ENCODE measurements at places on chromosomes 4 and X. TPM values are rescaled to one million over a fixed set of nuclear protein-coding genes. Genes with fewer than 3 reads are reported as not detected.

The CDS1 gene
- total RNA-seq = 32.7 TPM

DNA sequence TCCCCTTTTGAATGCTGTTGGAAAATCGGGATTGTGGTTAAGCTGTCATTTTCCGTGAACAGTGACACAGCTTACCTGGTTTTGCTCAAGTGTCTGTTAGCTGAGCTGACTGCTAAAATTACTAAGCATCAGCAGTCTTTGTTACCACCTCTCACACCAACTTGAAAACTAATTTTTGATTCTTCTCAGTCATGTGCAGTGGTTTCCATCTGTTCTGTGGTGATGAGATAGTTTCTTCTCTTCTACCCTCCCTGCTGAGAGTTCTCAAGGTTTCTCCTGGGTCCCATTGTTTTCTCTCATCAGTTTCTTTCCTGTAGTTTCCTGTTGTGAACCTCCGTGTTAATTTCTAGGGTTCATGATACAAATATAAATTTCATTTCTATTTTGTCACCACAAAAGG is 225.6 kb downstream of the ARHGAP10 start:
- H3K27me3 ChIP-seq = no peaks in the 10 kb centered on the region
- no peak for DNase-seq
- no peaks in the 10 kb centered on the region for H3K4me1 ChIP-seq

DNA sequence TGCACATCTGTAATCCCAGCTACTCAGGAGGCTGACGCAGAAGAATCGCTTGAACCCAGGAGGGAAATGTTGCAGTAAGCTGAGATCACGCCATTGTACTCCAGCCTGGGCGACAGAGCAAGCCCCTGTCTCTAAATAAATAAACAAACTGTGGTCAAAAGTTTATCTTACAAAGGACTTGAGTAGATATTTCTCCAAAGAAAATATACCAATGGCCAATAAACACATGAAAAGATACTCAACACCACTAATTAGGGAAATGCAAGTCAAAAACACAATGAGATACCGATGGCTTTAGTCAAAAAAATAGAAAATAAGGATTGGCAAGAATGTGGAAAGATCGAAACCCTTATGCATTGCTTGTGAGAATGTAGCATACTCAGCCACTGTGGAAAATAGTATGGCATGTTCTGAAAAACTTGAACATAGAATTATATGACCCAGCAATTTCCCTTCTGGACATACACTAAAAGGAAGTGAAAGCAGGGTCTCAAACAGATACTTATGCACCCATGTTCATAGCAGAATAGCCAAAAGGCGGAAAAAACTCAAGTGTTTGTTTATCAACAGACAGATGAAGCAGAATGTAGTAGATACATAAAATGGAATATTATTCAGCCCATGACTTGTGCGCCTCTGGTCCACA is 2.0 kb upstream of the CFAP97 start:
- H3K27me3 ChIP-seq = no peaks in the 10 kb centered on the region
- H3K27ac ChIP-seq = no peak overlapping the region
- no peak overlapping the region for H3K4me3 ChIP-seq
- H3K4me1 ChIP-seq = peaks cover 14% of the 10 kb centered on the region

- H3K36me3 ChIP-seq = no peaks in the 10 kb centered on the region
- H3K4me1 ChIP-seq = no peaks in the 10 kb centered on the region
- H3K27me3 ChIP-seq = no peaks in the 10 kb centered on the region
These were observed 24.3 kb downstream of the ZBTB33 start for GRCh38 chrX:120274958-120275357.

GRCh38 chr4:82984459-82984858 is 26.2 kb downstream of the LIN54 start:
- no peaks in the 10 kb centered on the region for H3K27me3 ChIP-seq
- DNase-seq = no peak
- H3K27ac ChIP-seq = no peak overlapping the region
- H3K4me3 ChIP-seq = no peak overlapping the region

DNA sequence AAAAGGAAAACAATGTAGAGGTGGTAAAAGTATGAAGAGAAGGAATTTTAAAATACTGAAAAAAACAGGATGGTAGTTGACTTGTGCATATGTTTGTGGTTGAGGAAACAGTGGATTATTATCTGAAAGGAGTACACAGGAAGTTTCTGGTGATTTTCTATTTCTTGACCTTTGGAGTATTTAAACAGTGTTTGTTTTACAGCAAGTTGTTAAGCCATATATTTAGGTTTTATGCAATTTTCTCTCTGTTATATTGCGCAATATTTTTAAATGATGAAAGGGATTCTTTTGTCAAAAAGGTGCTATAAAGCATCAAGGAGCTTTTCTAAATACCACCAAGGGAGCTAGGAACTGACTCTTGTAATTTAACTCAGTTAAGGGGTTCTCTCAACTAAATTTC is 343.1 kb upstream of the MAOA start:
- H3K27me3 ChIP-seq = peaks cover 3% of the 10 kb centered on the region
- DNase-seq = no peak
- no peak overlapping the region for H3K4me3 ChIP-seq
- no peaks in the 10 kb centered on the region for H3K36me3 ChIP-seq
- no peak overlapping the region for H3K27ac ChIP-seq

- H3K4me1 ChIP-seq = peaks cover 15% of the 10 kb centered on the region
- H3K27me3 ChIP-seq = peaks cover 5% of the 10 kb centered on the region
- H3K4me3 ChIP-seq = no peak overlapping the region
These were observed 61.3 kb downstream of the CLDN34 start for GRCh38 chrX:10028283-10029104.

The DUX4 gene
- total RNA-seq = not detected

The F9 gene
- total RNA-seq = 0.12 TPM

The CLCN4 gene
- total RNA-seq = 9.3 TPM

GRCh38 chr4:156961196-156962057 is 10.2 kb downstream of the PDGFC start:
- H3K27me3 ChIP-seq = no peaks in the 10 kb centered on the region
- no peak overlapping the region for H3K27ac ChIP-seq
- no peak for DNase-seq
- H3K4me3 ChIP-seq = no peak overlapping the region
- H3K36me3 ChIP-seq = no peaks in the 10 kb centered on the region

The F8A1 gene
- total RNA-seq = 3.2 TPM

DNA sequence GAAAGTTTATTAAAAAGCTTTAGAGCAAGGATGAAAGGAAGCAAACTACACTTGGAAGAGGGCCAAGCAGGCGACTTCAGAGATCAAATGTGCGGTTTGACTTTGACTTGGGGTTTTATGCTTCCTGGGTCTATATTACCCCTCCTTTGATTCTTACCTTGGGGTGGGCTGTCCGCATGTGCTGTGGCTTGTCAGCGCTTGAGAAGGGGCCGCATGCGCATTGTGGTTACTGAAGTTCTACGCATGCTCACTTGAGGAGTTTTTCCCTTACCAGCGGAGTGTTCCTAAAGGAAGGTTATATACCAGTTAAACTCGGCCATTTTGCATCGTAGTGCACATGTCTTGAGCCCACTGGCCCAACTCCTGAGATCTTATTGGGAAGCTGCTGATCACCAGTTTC is 9.9 kb downstream of the ZNF157 start:
- no peaks in the 10 kb centered on the region for H3K4me1 ChIP-seq
- H3K36me3 ChIP-seq = no peaks in the 10 kb centered on the region
- H3K27ac ChIP-seq = no peak overlapping the region
- H3K4me3 ChIP-seq = no peak overlapping the region

DNA sequence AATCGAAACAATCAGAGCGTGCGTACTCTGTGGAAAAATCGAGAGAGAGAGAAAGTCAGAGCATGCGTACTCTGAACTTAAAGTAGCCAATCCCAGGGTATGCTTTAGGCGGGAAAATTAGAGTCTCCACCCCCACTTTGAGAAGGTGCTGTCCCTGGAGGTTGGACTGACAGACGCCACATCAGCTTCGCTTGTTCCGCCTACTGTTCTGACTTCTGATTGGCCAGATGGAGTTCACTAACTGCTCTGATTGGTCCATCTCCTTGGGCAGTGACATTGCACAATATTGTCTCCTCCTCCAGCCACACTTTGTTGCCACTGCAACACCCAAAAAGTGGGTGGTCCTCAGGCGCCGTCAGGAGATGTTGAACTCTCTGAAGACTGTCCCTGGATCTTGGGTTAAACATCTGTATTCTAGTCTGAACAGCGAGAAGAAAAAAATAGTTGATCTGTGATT is at the start of gene SSX5:
SSX5 (minus strand) TSS at position 51 of the 457 bp plus-strand sequence. CDS start 1,437 bp downstream, outside the sequence.
- no peaks in the 10 kb centered on the region for H3K27me3 ChIP-seq
- no peaks in the 10 kb centered on the region for H3K36me3 ChIP-seq
- no peak within 1 kb of the TSS for H3K4me3 ChIP-seq
- DNase-seq = no peak

- H3K27me3 ChIP-seq = no peaks in the 10 kb centered on the region
- no peak overlapping the region for H3K27ac ChIP-seq
- no peak overlapping the region for H3K4me3 ChIP-seq
These were observed 348.2 kb downstream of the PDGFC start for GRCh38 chr4:156623376-156623775.

DNA sequence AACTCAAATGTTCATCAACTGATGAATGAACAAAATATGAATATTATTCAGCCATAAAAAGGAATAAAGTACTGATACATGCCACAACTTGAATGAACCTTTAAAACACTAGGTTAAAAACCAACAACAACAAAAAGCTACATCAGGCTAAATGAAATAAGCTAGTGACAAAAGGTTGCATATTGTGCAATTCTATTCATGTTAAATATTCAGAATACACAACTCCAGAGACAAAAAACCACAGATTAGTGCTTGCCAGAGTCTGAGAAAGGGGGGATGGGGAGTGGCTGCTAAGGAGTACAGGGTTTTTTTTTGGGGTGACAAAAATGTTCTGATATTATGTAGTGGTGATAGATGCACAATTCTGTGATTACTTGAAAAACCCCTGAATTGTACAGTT is 58.5 kb downstream of the HAUS3 start:
- no peaks in the 10 kb centered on the region for H3K36me3 ChIP-seq
- H3K4me1 ChIP-seq = no peaks in the 10 kb centered on the region
- no peaks in the 10 kb centered on the region for H3K27me3 ChIP-seq
- no peak for DNase-seq

DNA sequence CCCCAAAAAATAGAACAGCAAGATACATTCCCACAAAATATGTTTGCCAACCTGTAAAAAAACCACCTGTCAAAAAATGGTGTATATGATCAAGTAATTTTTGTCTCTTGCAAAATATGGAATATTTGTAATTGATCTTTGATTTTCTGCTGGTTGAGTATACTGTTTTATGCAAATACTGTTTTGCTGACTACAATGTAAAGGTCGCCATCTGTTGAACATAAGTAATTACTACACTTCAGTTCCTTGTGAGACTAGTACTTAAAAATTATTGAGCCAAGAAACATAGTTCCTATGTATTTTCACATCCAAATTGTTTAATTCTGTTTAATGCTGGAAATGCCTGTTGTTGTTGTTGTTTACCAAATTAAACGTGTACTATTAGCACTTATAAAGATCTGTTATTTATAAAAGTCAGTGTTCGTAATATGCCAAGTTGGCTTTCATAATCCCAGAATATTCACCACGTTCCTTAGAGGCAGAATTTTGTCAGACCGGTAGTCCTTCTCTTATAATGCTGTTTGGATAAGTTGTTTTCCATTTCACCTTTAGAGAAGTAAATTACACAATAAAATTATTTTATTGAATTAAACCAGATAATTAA is 144.2 kb downstream of the PDLIM5 start:
- H3K4me3 ChIP-seq = no peak overlapping the region
- H3K36me3 ChIP-seq = no peaks in the 10 kb centered on the region
- no peaks in the 10 kb centered on the region for H3K27me3 ChIP-seq
- DNase-seq = peak; percentile 74
- no peak overlapping the region for H3K27ac ChIP-seq

The UPF3B gene
- total RNA-seq = 5.5 TPM

The REELD1 gene
- total RNA-seq = 0.86 TPM

The SLC49A3 gene
- 8.2 TPM for total RNA-seq

The HNRNPD gene
- total RNA-seq = 181 TPM

GRCh38 chr4:76882630-76883029 is 15.3 kb downstream of the SOWAHB start:
- no peaks in the 10 kb centered on the region for H3K36me3 ChIP-seq
- no peak for DNase-seq
- no peaks in the 10 kb centered on the region for H3K4me1 ChIP-seq
- no peak overlapping the region for H3K27ac ChIP-seq

GRCh38 chr4:14079601-14080000 is 452.1 kb upstream of the BOD1L1 start:
- no peaks in the 10 kb centered on the region for H3K4me1 ChIP-seq
- no peaks in the 10 kb centered on the region for H3K36me3 ChIP-seq

The DCAF12L1 gene
- not detected for total RNA-seq

The FGF13 gene
- 7.5 TPM for total RNA-seq

- DNase-seq = no peak
- no peak overlapping the region for H3K4me3 ChIP-seq
- H3K4me1 ChIP-seq = no peaks in the 10 kb centered on the region
- no peaks in the 10 kb centered on the region for H3K36me3 ChIP-seq
These were observed 326.7 kb upstream of the RPS6KA3 start for GRCh38 chrX:20593402-20593801.

GRCh38 chr4:40990899-40991265 is 223.5 kb downstream of the APBB2 start:
- H3K4me3 ChIP-seq = no peak overlapping the region
- no peaks in the 10 kb centered on the region for H3K27me3 ChIP-seq
- peaks cover 7% of the 10 kb centered on the region for H3K4me1 ChIP-seq

- no peak for DNase-seq
- H3K27ac ChIP-seq = no peak overlapping the region
- no peak overlapping the region for H3K4me3 ChIP-seq
- H3K36me3 ChIP-seq = no peaks in the 10 kb centered on the region
- H3K27me3 ChIP-seq = no peaks in the 10 kb centered on the region
These were observed 1.8 kb downstream of the IL15 start for GRCh38 chr4:141638230-141638629.

The ANXA3 gene
- 84.1 TPM for total RNA-seq

GRCh38 chrX:150775569-150776350 is 82.6 kb downstream of the MTMR1 start:
- H3K27ac ChIP-seq = no peak overlapping the region
- no peak for DNase-seq
- H3K4me3 ChIP-seq = no peak overlapping the region
- H3K27me3 ChIP-seq = no peaks in the 10 kb centered on the region

Data from lung (tissue), 17 donors.